ENCODE measurements at places on chromosomes 3 and 15. TPM values are rescaled to one million over a fixed set of nuclear protein-coding genes. Genes with fewer than 3 reads are reported as not detected.

CHRFAM7A gene
- total RNA-seq = 3.9 TPM

DPH6 gene
- 22.3 TPM for total RNA-seq

PARP9 gene
- total RNA-seq = 10.7 TPM

ALPK3 gene
- total RNA-seq = 0.03 TPM

HACD2 gene
- total RNA-seq = 48.7 TPM

ALDH1A2 gene
- total RNA-seq = not detected

ESYT3 gene
- 0.40 TPM for total RNA-seq

ASB14 gene
- total RNA-seq = 0.20 TPM

KAT2B gene
- total RNA-seq = 10.2 TPM

GRM7 gene
- 0.27 TPM for total RNA-seq

ERICH6 gene
- total RNA-seq = not detected

PRSS50 gene
- total RNA-seq = not detected

DLL4 gene
- total RNA-seq = 0.31 TPM

AP3B2 gene
- not detected for total RNA-seq

WDR49 gene
- not detected for total RNA-seq

SPATA12 gene
- 1.6 TPM for total RNA-seq

REC114 gene
- total RNA-seq = not detected

CLDN18 gene
- not detected for total RNA-seq

COL7A1 gene
- 3.1 TPM for total RNA-seq
